ENCODE measurements at places on chromosomes 4 and X. TPM values are rescaled to one million over a fixed set of nuclear protein-coding genes. Genes with fewer than 3 reads are reported as not detected.

The LARP1B gene
- polyA plus RNA-seq: 20.4 TPM

The KIAA1210 gene
- 1.5 TPM for polyA plus RNA-seq

The GLRB gene
- 11.8 TPM for polyA plus RNA-seq

The SERPINA7 gene
- 0.14 TPM for polyA plus RNA-seq

The NXF2B gene
- 0.80 TPM for polyA plus RNA-seq

The TLL1 gene
- polyA plus RNA-seq: 1.8 TPM

The ASIC5 gene
- polyA plus RNA-seq: 0.14 TPM

The PLXNB3 gene
- polyA plus RNA-seq: 1.8 TPM

The OTUD6A gene
- not detected for polyA plus RNA-seq

The CFAP99 gene
- polyA plus RNA-seq: 0.91 TPM

The TSC22D3 gene
- 126 TPM for polyA plus RNA-seq

The DMD gene
- polyA plus RNA-seq: 19.8 TPM

The POU3F4 gene
- polyA plus RNA-seq: 9.0 TPM

The CT47B1 gene
- polyA plus RNA-seq: not detected

The FAT4 gene
- polyA plus RNA-seq: 30.0 TPM
